ENCODE measurements at places on chromosomes 12 and 14.

- peaks cover 32% of the 10 kb centered on the region for H3K4me1 ChIP-seq
- peaks cover 6% of the 10 kb centered on the region for H3K36me3 ChIP-seq
- H3K27me3 ChIP-seq, result no peaks in the 10 kb centered on the region
- no peak overlapping the region for H3K4me3 ChIP-seq
These were observed 4.6 kb downstream of the FAM177A1 start for GRCh38 chr14:35050652-35051051.

DNA sequence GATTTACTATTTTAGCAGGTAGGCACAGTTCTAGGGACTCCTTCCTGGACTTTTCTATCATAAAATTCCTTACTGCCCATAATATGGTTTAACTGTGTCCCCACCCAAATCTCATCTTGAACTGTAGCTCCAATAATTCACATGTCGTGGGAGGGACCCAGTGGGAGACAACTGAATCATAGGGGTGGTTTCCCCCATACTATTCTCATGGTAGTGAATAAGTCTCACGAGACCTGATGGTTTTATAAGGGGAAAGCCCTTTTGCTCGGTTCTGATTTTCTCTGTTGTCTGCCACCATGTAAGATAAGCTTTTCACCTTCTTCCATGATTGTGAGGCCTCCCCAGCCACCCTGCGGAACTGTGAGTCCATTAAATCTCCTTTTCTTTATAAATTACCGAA, 10.0 kb upstream of the ETV6 start:
- H3K27ac ChIP-seq, result no peak overlapping the region
- no peaks in the 10 kb centered on the region for H3K36me3 ChIP-seq
- no peak for DNase-seq
- no peaks in the 10 kb centered on the region for H3K4me1 ChIP-seq
- H3K4me3 ChIP-seq, result no peak overlapping the region

- H3K4me3 ChIP-seq, result no peak overlapping the region
- no peaks in the 10 kb centered on the region for H3K4me1 ChIP-seq
- no peak for DNase-seq
- H3K27ac ChIP-seq, result peak overlapping the region; percentile 7
- no peaks in the 10 kb centered on the region for H3K36me3 ChIP-seq
- no peaks in the 10 kb centered on the region for H3K27me3 ChIP-seq
These were observed 36.0 kb upstream of the SNX6 start for GRCh38 chr14:34665785-34666435.

GRCh38 chr12:125249066-125249824, 184.0 kb downstream of the AACS start:
- H3K4me1 ChIP-seq, result no peaks in the 10 kb centered on the region
- H3K4me3 ChIP-seq, result no peak overlapping the region
- H3K27ac ChIP-seq, result no peak overlapping the region
- no peak for DNase-seq
- no peaks in the 10 kb centered on the region for H3K36me3 ChIP-seq

DNA sequence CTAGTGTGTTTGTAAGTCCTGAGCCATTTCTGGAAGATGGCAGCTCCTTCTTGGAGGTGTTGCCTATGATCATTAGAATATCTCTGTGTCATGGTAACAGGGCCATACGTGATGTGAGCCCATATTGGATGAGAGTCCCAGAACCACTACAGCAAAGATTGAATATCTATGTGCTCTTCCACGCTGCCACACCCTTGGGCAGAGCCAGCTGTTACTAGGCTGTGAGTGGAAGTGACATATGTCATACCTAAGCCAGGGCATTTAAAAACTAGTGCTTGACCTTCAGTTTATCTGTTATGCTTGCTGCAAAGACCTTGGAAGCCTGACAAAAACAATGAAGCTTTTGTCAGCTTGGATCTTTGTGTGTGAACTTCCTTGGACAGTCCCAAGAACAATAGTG, 495.1 kb upstream of the CCDC196 start:
- no peaks in the 10 kb centered on the region for H3K27me3 ChIP-seq
- H3K27ac ChIP-seq, result no peak overlapping the region
- H3K4me3 ChIP-seq, result no peak overlapping the region
- no peaks in the 10 kb centered on the region for H3K36me3 ChIP-seq

- no peak overlapping the region for H3K27ac ChIP-seq
- no peaks in the 10 kb centered on the region for H3K4me1 ChIP-seq
- no peaks in the 10 kb centered on the region for H3K27me3 ChIP-seq
- DNase-seq, result no peak
- no peak overlapping the region for H3K4me3 ChIP-seq
These were observed 777.7 kb downstream of the SLC6A15 start for GRCh38 chr12:84134797-84135366.

GRCh38 chr14:24372701-24373416, 4.9 kb downstream of the NFATC4 start:
- H3K4me3 ChIP-seq, result no peak overlapping the region
- H3K4me1 ChIP-seq, result peaks cover 83% of the 10 kb centered on the region
- DNase-seq, result no peak
- H3K27me3 ChIP-seq, result no peaks in the 10 kb centered on the region
- peaks cover 62% of the 10 kb centered on the region for H3K36me3 ChIP-seq

- no peak overlapping the region for H3K27ac ChIP-seq
- H3K36me3 ChIP-seq, result no peaks in the 10 kb centered on the region
- peak; percentile 26 for DNase-seq
- peaks cover 31% of the 10 kb centered on the region for H3K27me3 ChIP-seq
- H3K4me1 ChIP-seq, result no peaks in the 10 kb centered on the region
- H3K4me3 ChIP-seq, result no peak overlapping the region
These were observed 1104.7 kb downstream of the BCL11B start for GRCh38 chr14:98167275-98167674.

DNA sequence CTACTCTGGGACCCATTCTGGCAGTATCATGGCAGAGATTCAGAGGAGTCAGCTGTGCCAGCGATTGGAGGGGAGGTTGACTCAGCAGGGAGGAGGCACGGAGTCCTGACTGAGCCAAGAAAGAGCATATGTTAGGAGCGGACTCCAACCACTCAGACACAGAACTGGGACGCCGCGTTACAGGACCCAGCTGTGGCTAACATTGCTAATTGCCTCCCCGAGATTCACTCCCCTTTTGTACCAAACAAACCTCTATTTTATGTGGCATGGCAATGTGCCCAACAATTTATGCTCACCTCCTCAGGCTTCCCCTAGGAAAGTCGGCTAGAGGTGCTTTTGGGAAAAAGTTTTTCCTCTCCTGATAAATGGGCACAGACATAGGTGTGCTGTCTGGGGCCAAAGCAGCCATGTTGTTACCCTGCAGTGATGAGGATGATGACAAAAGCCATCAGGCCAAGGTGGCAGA, 15.2 kb upstream of the CLIP1 start:
- peaks cover 14% of the 10 kb centered on the region for H3K4me1 ChIP-seq
- no peaks in the 10 kb centered on the region for H3K27me3 ChIP-seq
- peak overlapping the region; percentile 10 for H3K4me3 ChIP-seq
- peak; percentile 92 for DNase-seq
- peak overlapping the region; percentile 71 for H3K27ac ChIP-seq
- no peaks in the 10 kb centered on the region for H3K36me3 ChIP-seq

DNA sequence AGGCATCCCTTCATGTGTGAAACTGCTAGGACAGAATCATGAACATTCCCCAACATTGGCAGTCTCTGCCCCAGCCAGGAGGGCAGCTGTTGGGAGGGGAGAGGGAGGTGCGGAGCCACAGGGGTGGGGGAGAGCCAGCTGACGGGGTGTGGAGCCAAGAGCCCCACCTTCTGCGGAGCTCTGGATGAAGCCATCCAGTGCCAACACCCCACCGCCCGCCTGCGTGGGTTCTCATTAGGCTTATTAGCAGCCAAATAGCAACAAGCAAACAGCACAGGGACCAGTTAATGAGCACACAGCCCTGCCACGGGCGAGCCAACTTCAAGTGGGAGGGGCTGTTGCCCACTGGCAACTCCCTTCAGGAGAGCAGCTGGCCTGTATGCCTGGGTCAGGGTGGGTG, 12.1 kb downstream of the LTBP2 start:
- DNase-seq, result no peak
- H3K4me3 ChIP-seq, result no peak overlapping the region
- H3K4me1 ChIP-seq, result peaks cover 53% of the 10 kb centered on the region
- H3K36me3 ChIP-seq, result no peaks in the 10 kb centered on the region
- no peaks in the 10 kb centered on the region for H3K27me3 ChIP-seq

- peaks cover 71% of the 10 kb centered on the region for H3K4me1 ChIP-seq
- no peak overlapping the region for H3K4me3 ChIP-seq
- DNase-seq, result no peak
- H3K36me3 ChIP-seq, result peaks cover 24% of the 10 kb centered on the region
- H3K27me3 ChIP-seq, result no peaks in the 10 kb centered on the region
These were observed 113.7 kb downstream of the NCOR2 start for GRCh38 chr12:124453419-124454351.

- H3K36me3 ChIP-seq, result no peaks in the 10 kb centered on the region
- no peak overlapping the region for H3K27ac ChIP-seq
- no peaks in the 10 kb centered on the region for H3K27me3 ChIP-seq
These were observed 49.6 kb downstream of the LRCOL1 start for GRCh38 chr12:132560614-132561426.

GRCh38 chr14:86243158-86243557, 713.2 kb downstream of the FLRT2 start:
- H3K27ac ChIP-seq, result no peak overlapping the region

- no peaks in the 10 kb centered on the region for H3K4me1 ChIP-seq
- no peak overlapping the region for H3K27ac ChIP-seq
- no peak overlapping the region for H3K4me3 ChIP-seq
- H3K27me3 ChIP-seq, result no peaks in the 10 kb centered on the region
- DNase-seq, result no peak
- H3K36me3 ChIP-seq, result no peaks in the 10 kb centered on the region
These were observed 15.0 kb upstream of the MEG3 start for GRCh38 chr14:100810861-100811461.

DNA sequence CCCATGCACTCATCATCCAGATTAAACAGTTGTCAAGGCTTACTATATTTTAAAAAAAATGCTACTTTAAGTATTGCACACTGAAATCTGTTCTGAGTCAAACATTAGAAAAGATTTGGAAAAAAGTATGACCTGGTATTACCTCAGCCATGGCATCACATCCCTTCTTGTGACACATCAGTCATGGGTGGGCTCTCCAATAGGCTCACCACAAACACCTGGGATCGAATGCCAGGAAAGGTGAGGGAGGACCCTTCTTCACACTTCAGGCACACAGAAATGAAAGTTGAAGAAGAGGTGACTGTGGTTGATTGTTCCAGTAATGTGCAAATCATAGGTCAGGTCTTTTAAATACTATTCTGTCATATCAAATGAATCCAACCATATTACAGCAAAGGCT, 36.6 kb upstream of the GZMB start:
- H3K36me3 ChIP-seq, result no peaks in the 10 kb centered on the region
- no peak for DNase-seq
- no peaks in the 10 kb centered on the region for H3K4me1 ChIP-seq
- no peak overlapping the region for H3K27ac ChIP-seq

DNA sequence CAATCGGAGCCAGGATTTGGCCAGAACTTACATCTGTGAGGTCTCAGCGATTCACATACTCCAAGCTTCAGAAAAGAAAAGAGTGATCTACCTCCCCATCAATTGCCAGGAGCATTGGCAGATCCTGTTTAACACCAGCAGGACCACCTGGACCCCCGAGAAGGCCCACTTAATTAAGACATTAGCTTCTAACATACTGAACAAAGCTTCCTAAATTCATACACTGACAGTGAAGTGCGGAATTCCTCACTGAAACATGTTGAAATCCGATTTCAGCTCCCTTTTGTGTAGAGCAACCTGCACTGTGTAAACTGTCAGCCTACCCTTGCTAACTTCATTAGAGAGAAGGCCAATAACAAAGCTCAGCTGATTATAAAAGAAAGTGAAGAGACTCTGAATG, 274.0 kb downstream of the NOVA1 start:
- H3K4me1 ChIP-seq, result no peaks in the 10 kb centered on the region
- DNase-seq, result no peak
- H3K27me3 ChIP-seq, result no peaks in the 10 kb centered on the region
- no peak overlapping the region for H3K27ac ChIP-seq
- no peaks in the 10 kb centered on the region for H3K36me3 ChIP-seq

DNA sequence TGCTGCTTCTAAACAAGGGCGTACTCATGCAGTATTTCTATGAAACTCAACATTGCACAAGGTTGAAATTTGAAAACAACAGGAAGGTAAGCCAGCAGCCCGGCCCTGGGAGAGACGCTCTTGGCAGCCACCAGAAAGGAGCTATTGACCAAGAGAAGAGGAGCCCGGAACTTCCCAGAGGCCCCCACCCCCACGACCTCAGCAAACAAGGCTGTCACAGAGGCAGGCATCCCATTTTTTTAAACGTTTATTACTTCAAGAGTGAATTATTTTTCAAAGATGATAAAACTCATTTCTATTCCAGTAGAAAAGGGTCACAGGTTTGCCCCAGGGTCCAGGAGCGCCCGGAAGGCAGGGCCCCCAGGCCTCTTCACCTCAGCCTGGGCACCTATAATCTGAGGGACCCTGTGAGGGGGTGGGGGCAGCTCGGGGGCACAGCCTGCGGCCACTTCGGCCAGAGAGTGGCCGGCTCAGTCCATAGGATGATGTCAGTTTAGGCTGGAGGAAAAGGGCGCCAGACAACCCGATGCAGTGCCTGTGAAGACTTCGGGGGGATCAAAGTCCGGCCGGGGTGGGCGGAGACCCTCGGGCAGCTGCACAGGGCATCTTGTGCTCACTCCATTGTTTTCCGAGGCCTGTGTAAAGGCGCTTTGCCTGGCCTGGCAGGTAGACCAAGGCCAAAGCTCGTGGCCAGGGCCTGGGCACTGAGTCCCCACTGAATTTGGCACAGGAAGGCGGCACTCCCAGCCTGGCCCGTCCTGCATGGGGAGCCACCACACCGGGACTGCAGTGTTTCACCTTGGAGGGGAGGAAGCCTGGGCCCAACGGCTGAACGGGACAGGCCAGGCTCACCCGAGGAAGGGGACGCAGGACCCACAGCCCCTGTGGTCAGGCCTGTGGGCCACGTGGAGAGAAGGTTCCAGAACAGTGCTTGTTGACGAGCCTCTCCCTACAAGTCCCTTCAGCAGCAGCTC, 86.0 kb downstream of the SCARB1 start:
- H3K4me1 ChIP-seq, result peaks cover 19% of the 10 kb centered on the region
- no peaks in the 10 kb centered on the region for H3K27me3 ChIP-seq
- H3K4me3 ChIP-seq, result no peak overlapping the region
- no peaks in the 10 kb centered on the region for H3K36me3 ChIP-seq

- no peak for DNase-seq
- H3K27ac ChIP-seq, result no peak overlapping the region
- no peak overlapping the region for H3K4me3 ChIP-seq
- peaks cover 6% of the 10 kb centered on the region for H3K4me1 ChIP-seq
These were observed 267.2 kb downstream of the SEC23A start for GRCh38 chr14:38835874-38836273.

GRCh38 chr14:54369343-54369742, 27.5 kb upstream of the CDKN3 start:
- DNase-seq, result no peak
- H3K27ac ChIP-seq, result no peak overlapping the region
- H3K4me1 ChIP-seq, result no peaks in the 10 kb centered on the region
- no peaks in the 10 kb centered on the region for H3K36me3 ChIP-seq

DNA sequence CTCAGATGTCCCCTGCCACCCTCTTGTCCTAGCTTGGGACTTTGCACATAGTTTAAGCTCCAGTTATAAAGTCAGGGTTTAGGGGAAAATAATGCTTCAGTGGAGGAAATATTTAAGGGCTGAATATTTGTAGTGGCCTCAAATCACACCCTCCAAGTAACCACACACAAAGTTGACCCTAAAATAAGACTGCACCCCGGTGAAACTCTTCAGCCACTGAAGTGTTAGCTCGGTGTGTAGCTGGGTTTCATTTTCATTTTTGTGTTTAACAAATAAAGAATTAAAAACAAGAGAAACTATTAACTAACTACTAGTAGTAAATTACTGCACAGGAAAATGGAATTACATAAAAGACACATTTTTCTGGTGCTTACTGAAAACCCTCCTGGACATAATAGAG, 14.8 kb upstream of the BCL11B start:
- no peak overlapping the region for H3K4me3 ChIP-seq
- H3K27ac ChIP-seq, result no peak overlapping the region
- H3K4me1 ChIP-seq, result no peaks in the 10 kb centered on the region

GRCh38 chr14:80901822-80902221, 39.7 kb downstream of the CEP128 start:
- no peak overlapping the region for H3K4me3 ChIP-seq
- DNase-seq, result no peak
- H3K27me3 ChIP-seq, result no peaks in the 10 kb centered on the region
- H3K27ac ChIP-seq, result no peak overlapping the region
- H3K4me1 ChIP-seq, result no peaks in the 10 kb centered on the region
